Kidney epithelial cell (primary cell): ENCODE measurements at places on chromosomes 1 and 21. TPM values are rescaled to one million over a fixed set of nuclear protein-coding genes. Genes with fewer than 3 reads are reported as not detected.

DNA sequence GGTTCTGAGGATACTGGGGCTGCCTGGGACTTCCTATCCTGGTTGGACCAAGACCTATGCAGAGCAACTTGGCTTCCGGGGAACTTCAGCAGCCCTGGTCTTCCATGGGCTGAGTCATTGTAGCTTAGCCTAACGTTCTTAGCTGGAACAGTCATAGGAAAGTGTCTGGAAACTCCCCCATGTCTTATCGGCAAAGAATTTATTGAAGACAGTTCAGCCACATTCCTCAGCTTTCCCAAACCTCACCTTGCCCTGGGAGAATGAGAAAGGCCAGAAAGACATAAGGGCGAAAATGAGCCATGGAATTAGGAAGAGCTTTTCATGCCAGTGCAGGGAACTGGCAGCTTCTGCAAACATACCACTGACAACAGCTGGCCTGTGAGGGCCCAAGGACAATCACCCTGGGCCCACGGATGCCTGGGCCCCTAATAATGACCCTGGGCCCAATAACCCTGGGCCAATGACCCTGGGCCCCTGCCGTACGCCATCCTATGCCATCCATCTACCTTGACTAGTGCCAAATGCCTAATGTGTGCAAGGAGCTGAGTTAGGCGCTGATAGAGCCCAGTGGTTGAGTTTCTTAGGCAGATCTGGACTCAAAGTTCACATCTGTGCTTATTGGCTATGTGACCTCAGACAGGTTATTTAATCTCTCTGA lies 114.4 kb upstream of the GADD45A start:
- peak; percentile 95 for DNase-seq

DNA sequence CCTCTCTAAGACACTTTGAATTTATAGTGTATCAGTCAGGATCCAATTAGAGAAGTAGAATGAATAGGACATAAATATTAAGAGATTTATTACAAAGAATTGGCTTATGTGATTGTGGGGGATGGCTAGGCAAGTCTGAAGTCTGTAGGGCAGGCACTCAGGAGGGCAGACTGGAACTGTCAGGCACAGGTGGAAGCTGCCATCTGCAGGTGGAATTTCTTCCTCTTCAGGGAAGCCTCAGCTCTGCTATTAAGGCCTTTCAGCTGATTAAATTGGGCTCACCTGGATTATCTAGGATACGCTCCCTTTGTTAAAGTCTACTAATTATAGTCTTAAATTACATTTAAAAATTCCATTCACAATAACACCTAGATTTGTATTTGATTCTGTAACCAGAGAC lies 92.0 kb upstream of the HAO2 start:
- DNase-seq = no peak

GRCh38 chr21:30480145-30480544 lies at the start of gene KRTAP19-1:
Gene KRTAP19-1 (minus strand): TSS chr21:30480367. CDS start chr21:30480317, 50 bp downstream.
- no peak for DNase-seq

DNA sequence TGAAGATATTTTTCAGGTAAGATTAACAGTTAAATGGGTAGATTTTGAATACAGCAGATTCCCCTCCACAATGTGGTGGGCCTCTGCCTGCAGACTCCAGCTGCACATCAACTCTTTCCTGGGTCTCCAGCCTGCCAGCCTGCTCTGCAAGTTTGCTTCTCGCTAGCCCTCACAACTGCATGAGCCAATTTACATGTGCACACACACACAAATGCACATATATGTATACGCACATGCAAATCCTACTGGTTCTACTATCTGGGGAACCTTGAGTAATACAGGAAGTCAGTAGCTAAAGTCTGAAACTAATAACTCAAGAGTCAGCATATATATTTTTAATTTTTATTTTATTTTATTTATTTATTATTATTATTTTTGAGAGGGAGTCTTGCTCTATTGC lies 34.8 kb upstream of the QSOX1 start:
- DNase-seq = no peak

- DNase-seq = no peak
These were observed 30.1 kb downstream of the KCNJ15 start for GRCh38 chr21:38286739-38287471.

GRCh38 chr1:33470495-33471012 lies 1.9 kb upstream of the ZSCAN20 start:
- DNase-seq = no peak

DNA sequence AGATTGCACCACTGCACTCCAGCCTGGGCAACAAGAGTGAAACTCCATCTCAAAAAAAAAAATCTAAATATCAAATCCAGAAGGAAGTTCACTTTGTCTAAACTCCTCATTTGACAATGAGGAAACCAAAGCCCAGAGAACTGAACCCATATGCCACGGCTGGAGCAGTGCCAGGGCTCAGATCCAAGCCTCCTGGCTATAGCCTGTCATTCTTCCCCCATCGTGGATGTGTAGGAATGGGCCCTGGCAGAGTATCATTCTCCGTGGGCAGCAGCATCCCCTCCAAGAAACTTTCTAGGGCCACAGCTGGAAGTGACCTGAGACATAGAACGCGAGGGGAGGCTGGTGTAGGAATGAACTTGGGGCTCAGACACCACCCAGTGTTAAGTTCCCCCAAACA lies 47.2 kb downstream of the CAPN9 start:
- DNase-seq = no peak

DNA sequence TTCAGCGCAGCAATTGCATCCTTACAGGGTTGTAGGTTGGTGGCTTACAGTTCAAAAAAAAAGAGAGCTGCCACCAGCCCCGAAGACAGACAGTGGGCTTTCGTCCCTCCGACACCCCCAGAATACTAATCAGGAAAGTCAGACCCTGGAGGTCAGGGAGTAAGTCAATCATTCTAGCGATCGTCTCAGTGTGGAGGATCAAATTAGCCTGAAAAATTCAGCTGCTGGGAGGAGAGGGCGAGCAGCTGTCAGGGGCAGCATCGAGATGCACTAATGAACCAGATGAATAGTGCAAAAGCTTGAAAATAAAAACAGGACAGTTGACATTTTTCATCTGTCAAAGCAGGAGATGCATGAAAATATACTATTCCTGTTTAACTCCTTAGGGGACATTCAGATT lies 138.4 kb downstream of the NEK7 start:
- DNase-seq = no peak

DNA sequence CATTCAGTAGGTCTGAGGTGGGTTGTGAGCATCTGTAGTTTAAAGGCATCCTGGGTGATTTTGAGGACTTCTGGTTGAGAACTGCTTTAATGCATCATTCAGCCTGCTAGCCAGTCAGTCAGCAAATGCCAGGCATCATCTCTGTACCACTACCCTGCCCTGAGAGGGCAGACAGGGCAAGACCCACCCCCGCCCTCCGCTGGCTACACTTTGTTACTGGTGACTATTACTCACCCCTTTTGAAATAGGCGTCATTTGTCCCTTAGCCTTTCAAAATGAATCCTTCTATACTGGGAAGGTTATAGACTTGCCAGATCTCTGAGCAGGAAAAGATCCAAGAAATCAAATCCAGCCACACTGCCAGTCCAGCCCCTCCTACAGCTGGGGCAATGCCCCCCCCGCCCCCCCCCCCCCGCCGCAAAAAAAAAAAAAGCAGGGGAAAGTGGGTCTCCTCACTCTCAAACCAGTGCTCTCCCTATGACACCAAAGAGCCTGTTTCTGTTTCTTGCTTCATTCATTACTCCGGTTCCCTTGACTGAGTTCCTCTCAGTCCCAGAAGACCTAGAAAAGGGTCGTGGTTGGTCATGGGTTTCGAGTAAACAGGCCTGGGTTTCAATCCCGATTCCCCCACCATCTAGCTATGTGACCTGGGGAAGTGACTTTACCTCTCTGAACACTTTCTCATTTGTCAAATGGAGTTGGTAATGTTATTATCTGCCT lies 4.4 kb downstream of the SELENON start:
- no peak for DNase-seq

The RIMS3 gene
- total RNA-seq = 2.9 and 3.2 TPM in 2 replicates

The RHBDL2 gene
- not detected in 2 replicates for total RNA-seq

The TMOD4 gene
- total RNA-seq = not detected in 2 replicates

The SELL gene
- not detected in 2 replicates for total RNA-seq

The EVI5 gene
- 16.8 and 17.4 TPM in 2 replicates for total RNA-seq

The EPHB2 gene
- 111 and 143 TPM in 2 replicates for total RNA-seq

The IL22RA1 gene
- 0.07 and 0.21 TPM in 2 replicates for total RNA-seq

The GMEB1 gene
- total RNA-seq = 9.9 and 11.8 TPM in 2 replicates
